ENCODE measurements at places on chromosomes 1 and 21.

DNA sequence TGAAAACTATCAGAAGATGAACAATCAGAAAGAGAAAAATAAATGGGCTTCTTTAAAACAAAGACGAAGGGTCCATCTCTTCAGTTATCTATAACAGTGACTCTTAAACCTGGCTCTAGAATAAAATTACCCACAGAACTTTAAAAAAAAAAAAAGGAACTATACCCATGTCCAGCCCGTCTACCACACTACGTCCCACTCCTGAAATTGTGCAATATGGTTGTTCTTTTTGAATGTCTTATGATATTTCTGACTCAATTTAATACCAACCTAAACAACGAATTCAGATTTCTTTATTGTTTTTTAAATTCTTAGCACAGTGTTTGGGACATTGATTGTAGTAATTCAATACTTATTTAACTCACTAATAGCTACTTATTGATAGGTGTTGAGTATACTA, 246.3 kb downstream of the DPYD start:
- DNase-seq: no peak

DNA sequence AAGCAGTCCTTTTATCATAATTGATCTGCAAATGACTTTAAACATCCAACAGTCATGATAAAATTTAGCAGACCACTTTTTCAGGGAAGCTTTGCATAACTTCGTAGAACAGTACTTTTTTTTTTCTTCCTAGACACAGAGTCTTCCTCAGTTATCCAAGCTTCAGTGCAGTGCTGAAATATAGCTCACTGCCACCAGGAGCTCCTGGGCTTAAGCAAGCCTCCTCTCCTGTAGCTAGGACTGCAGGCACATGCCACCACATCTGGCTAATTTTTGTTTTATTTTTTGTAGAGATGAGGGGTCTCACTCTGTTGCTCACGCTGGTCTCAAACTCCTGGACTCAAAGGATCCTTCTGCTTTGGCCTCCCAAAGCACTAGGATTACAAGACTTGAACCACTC, 3.8 kb downstream of the F13B start:
- no peak for DNase-seq

DNA sequence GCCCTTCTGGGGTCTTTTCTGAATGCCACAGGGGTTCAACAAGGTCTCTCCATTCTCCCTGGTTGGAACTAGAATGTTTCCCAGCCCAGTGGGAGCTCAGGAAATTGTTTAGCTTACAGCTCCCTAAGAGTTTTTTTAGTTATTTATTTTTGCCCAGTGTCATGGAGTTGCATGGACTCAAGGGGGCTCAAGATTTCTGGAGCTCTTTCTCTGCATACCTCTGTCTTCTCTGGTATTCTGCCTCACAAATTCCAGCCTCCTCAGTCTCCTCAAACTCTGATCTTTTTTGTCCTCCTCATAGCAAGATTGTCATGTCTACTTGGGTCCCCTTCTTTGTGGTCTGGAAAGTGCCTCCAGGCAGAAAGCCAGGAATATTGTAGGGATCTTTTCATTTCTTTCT, 15.9 kb upstream of the PPP2R5A start:
- no peak for DNase-seq

- DNase-seq: peak; percentile 57
Measured at GRCh38 chr1:244350027-244350426, 101.7 kb downstream of the ADSS2 start.

- DNase-seq: peak; percentile 15
Measured at GRCh38 chr1:213256438-213257087, 205.5 kb downstream of the RPS6KC1 start.

GRCh38 chr1:95217371-95217770, 16.6 kb upstream of the RWDD3 start:
- no peak for DNase-seq

DNA sequence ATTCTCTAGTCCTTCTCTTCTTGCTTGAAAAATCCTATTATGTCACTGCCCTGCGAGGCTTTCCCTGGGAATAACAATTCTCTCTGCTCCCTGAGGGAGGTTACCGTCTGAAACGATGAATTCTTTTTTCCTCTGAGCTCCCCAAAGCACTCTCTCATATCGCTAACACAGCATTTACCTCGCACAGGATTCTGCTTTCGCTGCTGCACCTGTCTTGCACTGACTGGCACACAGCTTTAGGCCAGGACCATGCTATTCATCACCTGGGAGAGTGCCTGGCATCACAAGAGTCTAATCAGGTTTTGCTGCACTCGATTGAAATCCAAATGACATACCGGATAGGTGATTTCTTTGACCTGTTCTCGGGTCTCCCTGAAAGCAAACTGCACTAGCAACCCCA, 52.8 kb upstream of the GNG4 start:
- no peak for DNase-seq

- no peak for DNase-seq
Measured at GRCh38 chr1:93614541-93614940, 67.1 kb downstream of the BCAR3 start.

GRCh38 chr1:176884286-176884685, 280.2 kb downstream of the ASTN1 start:
- no peak for DNase-seq

GRCh38 chr21:42835211-42835610, 44.1 kb downstream of the WDR4 start:
- DNase-seq: no peak

DNA sequence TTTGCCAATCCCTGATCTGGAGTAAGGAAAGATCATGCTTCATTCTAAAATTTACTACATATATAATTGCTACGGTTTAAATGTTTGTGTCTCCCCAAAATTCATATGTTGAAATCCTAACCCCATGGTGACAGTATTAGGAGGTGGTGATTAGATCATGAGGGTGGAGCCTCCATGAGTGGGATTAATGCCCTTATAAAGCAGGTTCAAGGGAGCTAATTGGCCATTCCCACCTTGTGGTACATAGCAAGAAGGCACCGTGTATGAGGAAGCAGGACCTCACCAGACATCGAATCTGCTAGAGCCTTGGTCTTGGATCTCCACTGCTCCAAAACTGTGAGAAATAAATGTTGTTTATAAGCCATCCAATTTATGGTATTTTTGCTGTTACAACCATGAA, 55.5 kb downstream of the GADD45A start:
- no peak for DNase-seq

DNA sequence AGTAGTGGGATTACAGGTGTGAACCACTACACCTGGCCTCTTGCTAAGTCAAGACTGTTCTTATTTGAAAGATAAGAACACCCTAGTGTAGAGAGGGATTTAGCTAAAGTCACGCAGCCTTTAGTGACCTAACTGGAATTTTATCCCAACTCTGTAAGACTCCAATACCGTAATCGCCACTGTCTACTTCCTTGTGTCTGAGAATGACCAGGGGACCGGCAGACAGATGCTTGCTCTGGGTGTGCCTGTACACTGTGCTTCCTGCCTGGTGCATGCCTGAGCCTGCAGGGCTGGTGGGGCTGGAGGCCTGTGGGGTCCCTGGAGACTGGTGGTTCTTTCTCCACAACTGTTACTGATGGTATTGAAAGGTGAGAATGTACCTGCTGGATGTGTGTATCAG, 15.3 kb downstream of the MFSD2A start:
- DNase-seq: no peak

DNA sequence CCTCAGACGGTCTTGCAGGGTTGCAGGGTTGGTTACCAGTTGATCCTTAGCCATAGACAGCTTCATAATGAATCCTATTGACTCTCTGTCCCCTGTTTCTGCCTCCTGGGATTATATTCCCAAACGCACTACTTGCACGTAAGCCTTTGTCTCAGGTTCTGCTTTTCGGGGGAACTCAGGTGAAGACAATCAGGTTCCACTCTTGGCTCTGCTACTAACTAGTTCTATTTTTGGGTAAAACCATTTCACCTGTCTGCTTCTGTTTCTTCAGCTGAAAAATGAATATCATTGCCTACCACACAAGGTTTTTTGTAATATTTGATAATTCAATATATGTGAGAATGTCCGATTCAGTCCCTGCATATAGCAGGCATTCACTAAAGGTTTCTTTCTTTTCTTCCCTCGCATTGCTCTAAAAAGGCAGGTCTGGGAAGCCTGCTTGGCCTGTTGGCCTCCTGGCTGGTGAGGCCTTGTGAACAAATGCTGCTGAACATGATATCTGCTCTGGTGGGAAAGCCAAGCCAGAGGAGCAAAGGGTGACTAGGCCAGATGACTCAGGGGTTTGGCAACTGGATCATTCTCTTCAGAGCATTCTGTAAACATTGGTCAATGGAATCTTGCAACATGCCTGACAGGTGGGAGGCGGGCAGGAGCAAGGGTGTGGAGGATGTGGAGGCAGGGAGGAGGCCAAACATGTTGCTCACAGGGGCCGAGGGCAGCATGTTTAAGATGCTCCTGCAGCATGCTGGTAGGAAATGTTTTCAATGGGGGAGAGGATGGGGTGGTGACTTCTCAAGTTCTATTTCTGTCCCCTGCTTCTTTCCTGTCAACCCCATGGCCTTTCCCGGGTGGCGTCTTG, 23.8 kb downstream of the IER5 start:
- no peak for DNase-seq

GRCh38 chr1:183414365-183414764, 3.8 kb downstream of the NMNAT2 start:
- no peak for DNase-seq

GRCh38 chr1:36400825-36401601, 3.3 kb upstream of the LSM10 start:
- peak; percentile 80 for DNase-seq

DNA sequence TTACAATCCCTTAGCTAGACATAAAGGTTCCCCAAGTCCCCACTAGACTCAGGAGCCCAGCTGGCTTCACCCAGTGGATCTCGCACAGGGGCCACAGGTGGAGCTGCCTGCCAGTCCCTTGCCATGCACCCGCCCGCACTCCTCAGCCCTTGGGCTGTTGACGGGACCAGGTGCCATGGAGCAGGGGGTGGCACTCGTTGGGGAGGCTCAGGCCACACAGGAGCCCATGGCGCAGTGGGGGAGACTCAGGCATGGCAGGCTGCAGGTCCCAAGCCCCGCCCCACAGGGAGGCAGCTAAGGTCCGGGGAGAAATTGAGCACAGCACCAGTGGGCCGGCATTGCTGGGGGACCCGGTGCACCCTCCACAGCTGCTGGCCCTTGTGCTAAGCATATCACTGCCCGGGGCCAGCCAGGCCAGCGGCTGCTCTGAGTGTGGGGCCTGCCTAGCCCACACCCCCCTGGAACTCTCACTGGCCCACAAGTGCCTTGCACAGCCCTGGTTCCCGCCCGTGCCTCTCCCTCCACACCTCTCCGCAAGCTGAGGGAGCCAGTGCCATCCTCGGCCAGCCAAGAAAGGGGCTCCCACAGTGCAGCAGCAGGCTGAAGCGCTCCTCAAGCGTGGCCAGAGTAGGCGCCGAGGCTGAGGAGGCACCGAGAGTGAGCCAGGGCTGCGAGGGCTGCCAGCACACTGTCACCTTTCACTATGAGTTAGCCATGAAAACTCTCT, 117.8 kb downstream of the LIPI start:
- DNase-seq: no peak

GRCh38 chr1:207754974-207755700, 3.3 kb downstream of the CD46 start:
- DNase-seq: no peak

DNA sequence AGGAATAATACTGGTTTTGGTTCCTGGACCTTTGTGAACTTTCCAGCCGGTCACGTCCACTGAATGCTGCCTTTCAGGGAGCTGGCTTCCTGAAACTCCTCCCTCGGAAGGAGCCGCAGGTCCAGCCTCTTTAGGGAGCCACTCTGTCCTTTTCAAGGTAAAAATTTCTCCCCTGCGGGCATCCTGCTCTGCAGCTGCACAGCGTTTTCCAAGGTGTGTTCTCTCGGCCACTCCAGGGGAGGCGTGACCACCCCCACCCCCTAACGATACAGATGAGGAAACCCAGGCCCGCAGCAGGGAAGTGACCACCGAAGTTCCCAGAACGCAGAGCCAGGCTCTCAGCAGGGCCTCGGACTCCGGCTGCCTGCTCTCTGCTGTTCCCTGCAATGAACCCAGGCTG, 21.5 kb downstream of the PADI2 start:
- DNase-seq: no peak

GRCh38 chr1:238384381-238384780, 493.7 kb upstream of the ZP4 start:
- no peak for DNase-seq

GRCh38 chr1:232687728-232688127, 57.8 kb upstream of the SIPA1L2 start:
- DNase-seq: no peak

DNA sequence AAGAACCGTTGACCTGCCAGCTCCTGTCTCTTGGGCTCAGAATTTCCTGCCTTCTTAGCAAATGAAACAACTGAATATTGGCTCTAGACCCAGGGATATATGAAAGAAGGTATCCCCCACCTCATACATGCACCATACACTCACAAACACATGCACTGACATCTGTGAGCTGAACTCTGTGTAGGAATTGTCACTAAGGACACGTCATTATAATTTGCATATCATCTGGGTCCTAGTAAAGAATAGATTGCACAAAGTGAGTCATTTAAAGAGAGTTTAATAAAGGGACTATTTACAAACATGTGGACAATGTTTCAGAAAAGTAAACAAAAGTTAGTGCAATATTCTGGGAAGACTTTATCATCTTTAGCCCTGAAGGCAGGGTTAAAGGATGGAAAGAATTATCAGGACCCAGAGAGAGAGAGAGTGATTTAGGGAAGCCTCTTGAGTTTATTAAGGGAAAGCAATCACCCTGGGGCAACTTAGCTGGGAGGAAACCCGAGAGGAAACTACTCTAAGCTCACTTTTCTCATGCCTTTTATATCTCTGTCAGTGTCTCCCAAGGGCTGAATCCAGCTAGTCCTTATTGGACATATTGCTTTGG, 74.1 kb upstream of the PLA2G4A start:
- DNase-seq: no peak

- DNase-seq: no peak
Measured at GRCh38 chr1:81550753-81551152, 250.0 kb upstream of the ADGRL2 start.

GRCh38 chr1:197814306-197814705, 39.0 kb upstream of the DENND1B start:
- no peak for DNase-seq

- no peak for DNase-seq
Measured at GRCh38 chr1:230713915-230714764, at the start of gene AGT. TSS of gene AGT (minus strand) at chr1:230714122. CDS start at chr1:230710823, 3,299 bp downstream.
